ENCODE measurements at places on chromosomes 3 and 15.

DNA sequence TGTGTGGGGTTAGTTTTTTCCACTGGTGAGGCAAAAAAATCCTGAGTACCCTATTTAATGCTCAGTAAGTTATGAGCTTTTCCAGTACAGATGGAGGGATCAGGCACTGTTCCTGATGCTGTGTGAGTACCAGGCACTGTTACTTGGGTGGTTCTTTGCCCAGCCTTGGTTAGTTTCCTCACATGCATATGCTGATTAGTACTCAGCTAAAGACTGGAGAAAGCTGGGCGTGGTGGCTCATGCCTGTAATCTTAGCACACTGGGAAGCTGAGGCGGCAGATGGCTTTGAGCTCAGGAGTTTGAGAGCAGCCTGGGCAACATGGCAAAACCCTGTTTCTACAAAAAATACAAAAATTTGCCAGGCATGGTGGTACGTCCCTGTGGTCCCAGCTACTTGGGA, 210.3 kb upstream of the SGO1 start:
- DNase-seq = no peak
- no peak overlapping the region for H3K27ac ChIP-seq
- H3K36me3 ChIP-seq = no peaks in the 10 kb centered on the region
- H3K4me1 ChIP-seq = peaks cover 4% of the 10 kb centered on the region

DNA sequence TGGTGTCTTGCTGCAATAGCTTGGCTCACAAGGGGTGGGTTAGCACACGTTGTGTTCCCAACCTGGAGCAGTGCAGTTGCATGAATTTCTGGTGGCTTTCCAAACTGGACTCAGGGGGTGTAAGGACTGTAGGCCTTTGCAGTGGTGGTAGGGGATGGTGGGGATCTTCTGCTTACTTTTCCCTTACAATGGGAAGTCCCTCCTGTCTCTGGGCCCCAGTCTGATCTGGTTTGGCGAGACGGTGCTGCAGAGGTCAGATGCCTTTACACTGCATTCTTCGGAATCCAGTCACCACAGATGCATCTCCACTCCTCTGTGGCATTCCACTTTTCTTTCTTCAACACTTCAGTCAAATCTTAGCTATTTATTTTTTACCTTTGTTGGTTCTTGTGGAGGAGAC, 132.1 kb downstream of the DOCK3 start:
- H3K4me3 ChIP-seq = no peak overlapping the region
- H3K4me1 ChIP-seq = peaks cover 3% of the 10 kb centered on the region
- no peaks in the 10 kb centered on the region for H3K27me3 ChIP-seq
- peak; percentile 20 for DNase-seq
- no peaks in the 10 kb centered on the region for H3K36me3 ChIP-seq

- H3K4me3 ChIP-seq = no peak overlapping the region
- H3K27ac ChIP-seq = no peak overlapping the region
- no peak for DNase-seq
Observed at GRCh38 chr15:39132070-39132469, 448.8 kb upstream of the THBS1 start.

GRCh38 chr15:67701669-67702068, 123.6 kb upstream of the SKOR1 start:
- no peaks in the 10 kb centered on the region for H3K4me1 ChIP-seq
- H3K36me3 ChIP-seq = no peaks in the 10 kb centered on the region
- no peaks in the 10 kb centered on the region for H3K27me3 ChIP-seq
- no peak overlapping the region for H3K4me3 ChIP-seq
- H3K27ac ChIP-seq = no peak overlapping the region

- no peaks in the 10 kb centered on the region for H3K27me3 ChIP-seq
- no peaks in the 10 kb centered on the region for H3K4me1 ChIP-seq
- no peak overlapping the region for H3K27ac ChIP-seq
- DNase-seq = no peak
- no peaks in the 10 kb centered on the region for H3K36me3 ChIP-seq
Observed at GRCh38 chr3:32376115-32376514, 15.5 kb upstream of the CMTM7 start.

DNA sequence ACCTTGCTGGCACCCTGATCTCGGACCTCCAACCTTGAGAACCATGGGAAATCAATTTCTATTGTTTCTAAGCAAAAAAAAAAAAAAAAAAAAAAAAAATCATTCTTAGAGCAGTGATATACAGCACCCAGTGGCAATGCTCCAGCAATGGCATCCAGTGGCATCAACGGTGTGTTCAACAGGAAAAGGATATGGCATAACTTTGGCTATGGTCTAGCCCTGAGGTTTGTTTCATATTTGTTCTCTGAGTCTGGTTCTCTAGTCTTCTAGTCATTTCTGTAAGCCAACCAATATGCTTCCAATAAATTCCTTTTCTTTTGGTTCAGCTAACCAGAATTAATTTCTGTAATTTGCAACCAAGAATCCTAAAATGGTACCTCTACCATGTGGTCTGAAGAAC, 19.2 kb downstream of the DENND4A start:
- peaks cover 9% of the 10 kb centered on the region for H3K4me1 ChIP-seq
- DNase-seq = no peak
- no peak overlapping the region for H3K4me3 ChIP-seq

- no peaks in the 10 kb centered on the region for H3K36me3 ChIP-seq
- H3K4me1 ChIP-seq = peaks cover 21% of the 10 kb centered on the region
- no peak for DNase-seq
- H3K27me3 ChIP-seq = no peaks in the 10 kb centered on the region
- H3K27ac ChIP-seq = no peak overlapping the region
Observed at GRCh38 chr15:45660231-45660979, 25.6 kb downstream of the SQOR start.

All from hepatocyte (in vitro differentiated cells).